Hindlimb muscle (tissue), 1 donor: ENCODE measurements at places on chromosomes 3 and 15.

- no peak for DNase-seq
Measured at GRCh38 chr3:1727242-1727641, 371.4 kb upstream of the CNTN4 start.

DNA sequence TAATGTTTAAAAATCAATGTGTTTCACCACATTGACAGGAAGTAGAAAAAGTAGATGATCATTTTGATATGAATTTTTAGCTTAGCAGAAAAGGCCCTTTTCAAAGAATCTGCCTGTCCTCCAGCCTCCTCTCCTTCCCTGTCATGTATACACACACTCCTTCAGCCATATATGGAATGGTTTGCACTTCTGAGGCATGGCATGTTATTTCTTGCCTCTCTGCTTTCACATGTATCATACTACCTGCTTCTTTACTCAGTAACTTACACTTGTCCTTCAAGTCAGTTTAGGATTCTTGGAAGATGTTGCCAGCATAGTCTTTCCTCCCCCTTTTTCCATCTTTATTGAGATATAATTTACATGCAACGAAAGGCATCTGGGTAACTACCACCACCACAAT, 79.0 kb downstream of the REC114 start:
- no peak for DNase-seq

DNA sequence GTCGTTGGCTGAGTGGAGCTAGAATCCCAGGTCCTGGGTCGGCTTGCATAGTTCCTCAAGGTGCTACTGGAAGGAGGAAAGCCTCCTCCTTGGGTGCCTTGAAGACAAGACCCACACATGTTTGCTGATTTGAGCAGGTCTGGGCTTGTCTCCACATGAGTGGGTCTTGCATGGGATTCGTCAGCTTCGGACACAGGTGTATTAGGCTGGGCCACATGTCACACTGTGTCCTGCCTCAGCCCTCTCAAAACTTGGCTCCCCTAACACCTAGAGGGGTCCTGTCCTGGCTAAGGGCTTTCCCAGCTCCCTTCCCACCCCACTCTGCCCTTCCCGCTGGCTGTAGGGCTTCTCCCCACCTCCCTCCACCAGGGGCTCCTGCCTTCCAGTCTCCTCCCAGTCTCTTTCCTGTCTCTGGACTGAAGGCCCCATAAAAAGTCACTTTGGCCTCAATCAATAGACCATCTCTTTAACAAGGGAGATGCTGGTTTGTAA, 73.0 kb upstream of the ADPGK start:
- no peak for DNase-seq

DNA sequence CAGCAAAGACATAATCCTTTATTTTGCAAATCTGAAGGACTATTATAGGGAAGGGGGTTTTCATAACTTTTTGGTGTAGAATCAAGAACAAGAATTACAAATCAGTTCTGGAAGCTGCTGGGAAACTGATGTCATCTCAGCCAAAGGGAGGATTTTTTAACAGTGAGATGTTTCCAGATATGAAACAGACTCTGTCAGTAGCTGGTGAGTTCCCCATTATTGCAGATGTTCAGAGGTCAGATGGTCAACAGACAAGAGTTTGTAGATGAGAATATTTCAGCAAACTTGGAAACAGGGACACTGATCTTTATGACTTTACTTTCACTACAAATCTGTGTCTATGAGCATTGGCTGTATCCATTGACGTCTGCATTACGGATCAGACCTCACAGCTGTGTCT, 71.9 kb upstream of the LPP start:
- peak; percentile 52 for DNase-seq

- no peak for DNase-seq
Measured at GRCh38 chr15:32794973-32795372, 77.2 kb downstream of the GREM1 start.

- no peak for DNase-seq
Measured at GRCh38 chr3:30107531-30107930, 498.9 kb upstream of the TGFBR2 start.

- no peak for DNase-seq
Measured at GRCh38 chr3:189394599-189395121, 222.9 kb downstream of the TPRG1 start.

DNA sequence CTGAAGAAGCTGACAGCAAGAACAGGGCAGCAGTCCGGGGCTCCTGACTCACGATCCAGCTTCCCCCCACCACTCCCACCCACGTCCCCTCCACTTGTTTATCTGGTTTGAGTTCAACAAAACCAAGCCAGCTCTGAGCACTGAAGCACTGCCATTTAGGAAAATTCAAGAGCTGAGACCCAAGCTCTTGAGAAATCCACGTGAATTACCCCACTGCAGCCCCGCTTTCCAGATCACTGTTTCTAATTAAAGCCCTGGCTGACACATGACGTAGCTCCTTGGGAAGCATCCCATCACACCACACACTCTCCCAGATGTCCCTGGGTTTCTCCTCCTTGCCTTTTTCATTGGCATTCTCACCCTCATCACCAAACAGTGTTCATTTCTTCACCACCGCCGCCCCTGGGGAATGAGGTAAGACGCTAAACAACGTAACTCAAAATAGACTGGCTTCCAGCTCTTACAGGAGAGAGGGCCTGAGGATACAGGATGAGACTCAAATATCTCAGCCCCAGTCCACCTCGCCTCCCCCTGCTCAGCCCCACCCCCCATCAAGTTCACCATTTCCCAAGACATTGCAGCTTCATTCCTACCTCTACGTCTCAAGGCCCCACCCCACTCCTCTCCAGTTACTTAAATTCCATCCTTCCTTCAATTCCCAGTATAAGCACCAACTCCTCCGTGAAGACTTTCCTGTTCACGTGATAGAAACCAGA, 95.4 kb downstream of the SRGAP3 start:
- peak; percentile 76 for DNase-seq

DNA sequence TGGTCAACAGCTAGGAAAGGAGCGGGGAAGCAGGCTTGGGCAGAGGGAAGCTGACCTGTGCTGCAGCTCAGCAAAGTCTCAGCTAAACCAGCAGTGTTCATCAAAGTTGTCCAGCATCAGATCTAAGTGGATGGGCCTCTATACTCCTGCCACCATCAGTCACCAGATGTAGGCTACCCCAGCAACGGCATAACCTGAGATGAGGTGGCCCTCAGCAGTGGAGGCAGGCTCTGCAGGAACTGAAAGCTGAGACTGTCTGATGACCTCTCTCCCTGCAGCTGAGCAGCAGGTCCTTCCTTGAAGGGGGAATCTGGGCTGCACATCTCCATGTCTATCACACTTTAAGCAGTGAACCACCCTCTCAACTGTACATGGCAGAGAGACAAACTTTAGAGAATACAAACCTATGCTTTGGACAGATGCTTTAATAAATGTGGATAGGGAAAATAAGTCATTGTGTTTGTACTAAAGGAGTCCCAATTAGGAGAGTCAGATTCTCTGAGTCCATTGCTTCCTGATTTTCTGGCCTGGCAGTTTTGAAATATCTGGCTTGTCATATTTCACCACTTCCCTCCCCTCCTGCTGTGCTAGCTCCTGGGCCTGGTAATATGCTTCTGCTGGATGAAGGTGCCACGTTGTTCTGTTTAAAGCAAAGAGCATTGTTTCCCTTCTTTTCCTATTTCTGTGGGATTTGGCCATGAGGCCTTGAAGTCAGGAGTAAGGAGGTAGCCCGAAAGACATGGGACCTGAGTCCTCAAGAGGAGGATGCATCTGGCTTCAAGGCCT, 11.1 kb upstream of the PSTPIP1 start:
- DNase-seq = no peak

DNA sequence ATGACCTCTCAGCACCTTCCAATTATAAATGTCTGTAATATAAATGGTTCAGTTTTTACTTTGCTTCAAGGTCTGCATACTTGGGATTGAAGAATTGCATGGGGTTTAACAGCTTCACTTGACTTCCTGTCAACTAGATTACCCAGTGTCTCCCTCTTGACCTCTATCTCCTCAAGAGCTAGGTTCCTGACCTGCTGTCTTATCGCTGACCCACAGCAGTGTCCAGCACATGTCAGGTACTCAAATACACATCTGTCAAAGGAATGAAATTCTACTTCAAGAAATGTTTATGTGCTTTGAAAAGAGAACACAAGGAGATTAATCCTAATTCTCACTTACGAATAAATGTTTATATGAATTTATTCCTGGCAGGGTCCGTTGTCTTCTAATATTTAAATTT, 284.5 kb downstream of the SLC9A9 start:
- DNase-seq = no peak

DNA sequence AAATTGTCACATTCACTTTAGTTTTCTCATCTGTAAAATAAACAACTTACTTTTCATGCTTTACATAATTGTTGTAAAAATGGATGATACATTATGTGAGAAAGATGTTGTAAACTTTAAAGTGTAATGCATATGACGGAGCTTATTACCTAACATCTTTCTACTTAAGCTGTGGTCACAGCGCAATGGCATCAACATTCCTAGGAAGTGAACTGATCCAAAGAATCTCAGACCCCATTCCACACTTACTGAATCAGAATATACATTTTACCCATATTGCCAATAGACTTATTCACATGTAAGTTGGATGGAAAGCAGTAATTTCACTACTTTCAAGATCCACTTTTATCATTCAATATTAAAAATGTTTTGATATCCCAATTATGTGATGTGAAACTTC, 497.5 kb downstream of the FGF12 start:
- DNase-seq = no peak

DNA sequence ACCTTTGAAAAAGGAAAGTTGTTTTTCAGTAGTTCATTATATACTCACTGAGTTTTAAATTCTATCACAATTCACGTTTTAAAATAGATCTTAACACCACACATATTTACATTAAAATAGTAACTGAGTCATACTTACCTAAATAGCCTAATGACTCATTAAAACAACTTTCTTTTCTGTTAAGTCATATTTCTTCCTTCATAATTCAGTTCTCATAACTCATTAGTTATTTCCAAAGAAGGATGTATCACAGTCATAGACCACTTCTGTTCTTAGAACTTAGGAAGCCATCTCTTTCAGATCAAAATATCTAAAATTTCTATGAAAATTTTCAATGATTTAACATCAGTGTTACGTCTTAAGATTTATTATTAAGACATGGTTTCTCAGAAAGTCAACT, 885.9 kb downstream of the FHIT start:
- DNase-seq = no peak

GRCh38 chr3:169624533-169624972, 39.0 kb downstream of the MECOM start:
- no peak for DNase-seq

DNA sequence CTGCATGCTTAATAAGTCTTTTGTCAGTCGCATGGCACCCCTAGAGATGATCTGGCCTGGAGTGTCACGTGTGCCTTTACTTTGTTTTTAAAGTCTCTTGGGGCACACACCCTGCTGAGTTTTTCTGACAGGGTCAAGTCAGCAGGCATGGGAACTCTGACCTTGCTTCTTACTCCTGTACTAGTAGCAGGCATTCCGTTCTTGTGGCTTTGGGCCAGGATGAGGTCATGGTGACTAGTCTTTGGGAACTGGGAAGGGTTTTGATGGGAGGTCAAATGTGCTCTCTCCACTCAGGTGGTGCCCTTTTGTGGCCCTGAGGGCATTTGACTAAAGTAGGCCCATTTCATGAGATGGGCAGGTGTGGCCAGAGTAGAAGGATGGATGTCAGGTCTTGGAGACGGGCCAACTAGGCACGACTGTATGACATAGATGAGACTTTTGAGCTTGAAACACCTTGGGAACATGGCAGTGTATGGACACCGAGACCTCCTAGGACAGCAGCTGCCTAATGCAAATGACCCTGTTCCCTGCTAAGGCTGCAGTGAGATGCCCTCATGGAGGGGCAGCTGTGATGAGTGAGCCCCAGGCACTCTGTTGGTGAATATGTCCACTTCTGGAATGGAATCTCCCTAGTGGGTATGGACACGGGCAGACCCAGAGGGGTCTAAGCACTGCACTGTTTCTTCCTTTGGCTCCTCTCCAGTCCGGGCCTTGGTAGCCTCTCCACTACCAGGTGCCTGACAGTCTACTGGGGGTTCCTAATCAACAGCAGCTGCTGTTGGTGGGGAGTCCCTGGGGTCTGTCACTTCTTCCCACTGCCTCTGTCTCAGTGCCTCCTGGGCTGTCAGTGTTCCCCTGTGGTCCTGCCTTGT, 16.4 kb downstream of the SRPRB start:
- DNase-seq = no peak

DNA sequence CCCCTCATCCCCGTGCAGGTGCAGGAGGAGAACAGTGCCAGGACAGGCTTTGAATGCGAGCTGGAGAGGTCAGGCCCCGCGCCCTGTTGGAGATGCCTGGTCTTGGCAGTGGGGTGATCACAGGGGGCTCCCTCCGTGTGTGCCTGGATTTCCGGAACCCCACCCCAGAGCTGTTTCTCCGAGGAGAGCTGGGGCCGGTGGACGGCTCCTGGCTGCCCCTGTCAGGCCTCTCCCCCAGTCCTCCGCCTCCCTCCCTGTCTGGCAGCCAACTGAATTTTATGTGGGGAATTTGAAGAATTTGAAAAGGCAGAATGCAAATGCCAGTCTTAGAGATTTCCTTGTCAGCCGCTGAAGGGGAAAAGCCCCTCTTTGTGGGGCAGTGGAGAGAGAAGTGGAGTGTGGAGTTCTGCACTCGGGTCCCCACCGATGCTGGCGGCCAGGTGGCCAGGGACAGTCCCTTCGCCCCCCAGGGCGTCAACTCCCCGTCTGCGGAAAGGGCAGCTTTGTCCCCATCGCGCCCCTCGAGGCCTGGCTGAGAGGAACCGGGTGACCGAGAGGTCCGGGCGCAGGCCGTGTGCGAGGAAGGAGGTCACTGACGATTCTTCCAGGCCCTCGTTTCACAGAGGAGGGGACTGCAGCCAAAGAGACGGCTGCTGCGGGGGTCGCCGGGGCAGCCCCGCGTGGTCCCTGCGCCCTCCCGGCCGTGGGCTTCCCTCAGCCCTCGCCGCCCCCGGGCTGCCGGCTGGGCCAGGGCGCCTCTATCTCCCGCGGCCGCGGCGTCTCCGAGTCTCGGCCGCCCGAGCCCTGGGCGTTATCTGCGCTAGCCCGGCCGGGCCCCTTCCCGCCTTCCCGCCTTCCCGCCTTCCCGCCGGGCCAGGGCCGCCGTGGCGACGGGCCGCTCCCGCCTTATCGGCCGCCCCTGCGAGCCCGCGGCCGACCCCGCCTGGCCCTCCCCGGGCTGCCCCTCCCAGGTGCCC, 56.0 kb upstream of the LCTL start:
- DNase-seq = peak; percentile 34

DNA sequence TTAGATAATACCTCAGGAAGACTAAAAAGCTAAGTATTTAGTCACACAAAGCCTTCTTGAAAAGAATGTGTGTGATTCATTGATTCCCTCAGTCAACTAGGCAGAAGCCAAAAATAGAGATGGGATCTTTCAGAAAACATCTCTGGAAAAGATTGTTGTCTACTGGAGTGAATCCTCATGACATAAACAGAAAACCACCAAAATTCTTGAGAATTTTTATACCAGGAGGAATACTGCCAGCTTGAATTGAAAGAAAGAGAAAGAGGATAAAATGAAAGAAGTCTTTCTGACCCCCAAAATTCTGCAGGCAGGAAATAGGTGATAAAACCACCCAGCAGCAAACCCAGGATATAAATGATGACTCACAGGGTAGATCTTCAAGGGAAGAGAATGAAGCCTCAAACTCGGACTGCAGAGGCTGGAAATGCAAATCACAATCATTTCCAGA, 363.1 kb upstream of the PLSCR5 start:
- DNase-seq = no peak

GRCh38 chr3:129893581-129894070, at the start of gene TMCC1:
TMCC1 (minus strand) TSS chr3:129893711.
- peak; percentile 93 for DNase-seq

GRCh38 chr3:69439643-69440270, 53.9 kb upstream of the FRMD4B start:
- no peak for DNase-seq
